ENCODE measurements at places on chromosomes 2 and 18.
A peak's percentile ranks its signal among the peaks of the same experiment; 100 is the strongest.

DNA sequence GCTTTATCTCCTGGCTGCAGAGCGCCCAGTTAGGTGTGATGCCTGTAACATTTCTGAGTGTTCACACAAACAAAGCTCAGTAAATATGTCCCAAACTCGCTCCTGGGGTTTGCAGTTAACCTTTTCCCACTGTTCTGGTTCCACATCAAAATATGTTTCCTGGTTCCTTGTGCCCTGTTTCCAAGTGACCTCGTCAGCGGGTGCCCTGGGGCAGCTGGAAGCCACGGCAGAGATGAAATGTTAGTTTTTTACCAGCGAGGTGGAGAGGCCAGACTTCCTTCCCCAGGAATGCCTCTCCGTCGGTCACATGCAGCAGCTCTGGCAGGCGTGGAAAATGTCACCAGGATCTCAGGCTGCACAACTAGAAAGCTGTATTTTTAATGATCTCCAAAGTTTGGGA lies 18.2 kb downstream of the NFATC1 start:
- no peak for DNase-seq

GRCh38 chr2:96486696-96487095 lies 18.5 kb downstream of the NEURL3 start:
- no peak for DNase-seq

GRCh38 chr2:176261136-176261535 lies 8.1 kb upstream of the MTX2 start:
- DNase-seq, result no peak

DNA sequence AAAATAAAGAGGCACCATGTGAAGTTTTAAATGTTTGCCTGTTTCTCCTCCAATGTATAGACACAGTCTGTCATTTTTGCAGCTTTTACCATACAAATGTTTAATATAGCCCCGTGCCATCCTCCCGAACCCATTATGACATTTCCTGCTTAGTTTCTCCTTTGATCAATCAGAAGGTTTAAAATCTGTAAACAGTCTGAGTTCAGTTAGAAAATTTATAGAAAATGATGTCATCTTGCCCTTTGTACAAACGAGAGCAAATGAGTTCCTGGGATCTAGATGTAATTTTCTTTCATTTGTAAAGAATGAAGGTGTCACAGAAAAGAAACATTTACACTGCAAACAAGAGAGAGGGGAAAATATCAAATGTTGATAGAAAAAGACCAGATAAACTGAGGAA lies 62.7 kb upstream of the NFU1 start:
- no peak for DNase-seq

GRCh38 chr2:233689501-233689900 lies 3.2 kb upstream of the UGT1A6 start:
- no peak for DNase-seq

DNA sequence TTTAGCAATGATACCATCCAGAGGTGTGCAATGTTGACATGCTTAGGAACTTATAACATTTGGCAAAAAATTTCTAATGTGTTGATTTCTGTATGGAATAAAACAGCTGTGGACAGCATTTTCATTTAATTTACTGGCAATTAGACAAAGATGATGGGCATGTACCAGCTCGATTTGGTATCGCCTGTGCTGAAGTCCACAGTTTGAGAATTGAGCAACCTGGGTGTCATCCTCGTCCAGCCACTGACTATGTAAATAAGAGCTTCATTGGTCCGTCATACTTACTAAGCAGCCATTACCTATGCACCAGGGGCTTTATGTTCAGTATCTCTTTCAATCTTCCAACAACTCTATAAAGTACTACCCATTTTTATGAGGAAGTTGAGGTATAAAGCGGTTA lies 24.6 kb upstream of the ACAA2 start:
- DNase-seq, result no peak

DNA sequence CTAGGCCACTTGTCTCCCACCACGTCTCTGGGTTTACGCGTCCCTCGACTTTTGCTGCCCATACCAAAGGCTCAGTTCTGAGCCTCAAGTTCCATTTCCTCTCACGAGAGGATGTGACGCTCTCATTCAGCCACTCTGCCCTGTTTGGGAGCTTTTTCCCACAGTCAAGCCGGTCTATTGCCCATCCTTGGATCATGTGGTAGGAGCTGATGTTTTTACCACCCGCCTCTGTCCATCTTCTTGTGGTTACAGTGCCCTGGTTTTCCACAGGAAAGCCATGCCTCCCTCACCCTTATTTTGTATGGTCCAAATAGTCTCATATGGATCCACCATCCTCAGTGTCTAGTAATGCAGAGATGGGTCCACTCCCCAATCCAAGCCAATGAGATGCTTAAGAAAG lies 20.4 kb downstream of the FBXO36 start:
- DNase-seq, result no peak

DNA sequence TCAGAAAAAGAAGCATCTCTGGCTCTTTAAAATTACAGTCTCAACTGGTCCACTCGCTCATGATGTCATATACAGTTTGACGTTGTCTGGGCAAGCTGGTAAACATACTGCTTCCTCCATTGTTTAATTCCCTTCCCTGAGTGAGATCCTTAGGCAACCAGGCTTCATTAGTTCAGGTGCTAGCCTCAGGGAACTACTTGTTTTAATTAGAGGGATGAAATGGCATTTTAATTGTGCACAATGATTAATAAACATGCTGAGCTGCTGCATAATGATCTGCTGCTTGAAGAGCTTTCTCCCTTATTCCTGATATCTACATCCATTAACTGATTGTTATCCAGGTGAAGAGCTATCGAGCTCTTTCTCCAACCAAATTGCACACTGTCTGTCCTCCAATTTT lies 195.6 kb upstream of the ETAA1 start:
- no peak for DNase-seq

- no peak for DNase-seq
These were observed 143.7 kb downstream of the KLHL29 start for GRCh38 chr2:23528690-23529089.

- DNase-seq, result no peak
These were observed 181.7 kb downstream of the TMEM163 start for GRCh38 chr2:134537121-134537520.

- DNase-seq, result no peak
These were observed 832.5 kb upstream of the CHAC2 start for GRCh38 chr2:52934920-52935640.

GRCh38 chr2:37418956-37419355 lies 74.5 kb downstream of the QPCT start:
- DNase-seq, result no peak

DNA sequence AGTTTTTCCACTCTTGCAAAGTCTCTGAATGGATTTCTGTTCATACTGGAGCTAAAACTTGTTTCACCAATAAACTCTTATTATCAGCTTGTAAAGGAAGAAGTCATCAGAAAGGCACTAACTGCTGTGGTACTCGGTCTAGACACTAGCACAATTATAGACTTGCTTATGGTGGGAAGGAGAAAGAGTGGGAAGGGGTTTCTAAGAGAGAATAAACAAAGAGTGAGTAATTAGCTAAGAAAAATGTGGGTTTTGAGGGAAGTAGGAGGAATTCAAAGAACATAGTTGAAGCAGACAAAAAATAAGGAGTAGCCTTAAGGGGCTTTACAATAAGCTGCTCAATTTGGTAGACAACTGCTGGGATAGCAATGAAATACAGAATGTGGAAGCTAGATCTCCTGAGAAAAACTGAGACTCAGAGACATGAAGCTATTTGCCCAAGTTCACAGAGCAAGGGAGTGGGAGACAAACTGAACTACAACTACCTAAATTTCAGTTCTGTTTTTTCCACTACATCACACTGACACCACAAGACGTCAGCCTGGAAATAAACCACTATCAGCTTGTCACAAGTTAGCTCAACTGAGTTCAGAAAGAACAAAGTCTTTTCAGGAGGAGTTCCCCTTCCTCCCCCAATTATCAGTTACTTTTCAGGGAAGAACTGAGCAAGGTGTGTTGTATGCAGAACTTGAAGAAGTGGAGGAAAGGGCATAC lies 59.7 kb downstream of the MAP4K3 start:
- DNase-seq, result no peak

GRCh38 chr2:64852771-64853241 lies 136.4 kb upstream of the SLC1A4 start:
- DNase-seq, result no peak

DNA sequence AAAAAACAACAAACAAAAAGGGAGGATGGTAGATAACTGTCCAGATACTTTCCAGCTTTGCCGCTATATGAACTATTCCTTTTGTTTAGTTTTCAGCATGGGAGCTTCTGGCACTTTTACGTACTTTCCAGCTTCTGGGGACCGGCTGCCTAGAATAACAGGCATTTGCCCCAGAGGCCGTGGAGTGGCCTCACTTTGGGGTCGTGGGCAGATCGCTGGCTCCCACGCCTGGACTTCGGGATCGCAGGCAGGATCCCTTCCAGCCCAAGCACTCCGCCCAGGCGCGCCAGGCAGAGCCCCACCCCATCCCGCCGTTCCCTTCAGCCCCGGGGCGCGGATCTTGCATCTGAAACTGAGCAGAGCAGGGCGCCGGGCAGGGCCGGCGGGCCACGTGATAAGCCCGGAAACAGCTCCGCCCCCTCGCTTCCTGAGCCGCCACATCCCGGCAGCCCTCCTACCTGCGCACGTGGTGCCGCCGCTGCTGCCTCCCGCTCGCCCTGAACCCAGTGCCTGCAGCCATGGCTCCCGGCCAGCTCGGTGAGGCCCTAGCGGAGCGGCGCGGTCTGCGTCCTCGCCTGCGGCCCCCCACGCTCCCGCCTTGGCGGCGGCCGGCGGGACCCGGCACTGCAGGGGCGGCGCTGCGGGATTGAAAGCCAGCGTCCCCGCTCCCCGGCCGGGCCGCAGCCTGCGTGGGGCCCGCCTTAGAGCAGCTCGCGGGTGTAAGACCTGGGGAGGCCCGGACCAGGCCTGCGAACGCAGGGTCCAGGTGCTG lies at the start of gene ATIC:
Gene ATIC, plus strand, starts transcription at position 435 of the 772 bp plus-strand sequence. Its CDS starts 84 bp downstream, at position 519.
- DNase-seq, result peak; percentile 96

- no peak for DNase-seq
These were observed 88.8 kb upstream of the MAP4K4 start for GRCh38 chr2:101608408-101609310.

DNA sequence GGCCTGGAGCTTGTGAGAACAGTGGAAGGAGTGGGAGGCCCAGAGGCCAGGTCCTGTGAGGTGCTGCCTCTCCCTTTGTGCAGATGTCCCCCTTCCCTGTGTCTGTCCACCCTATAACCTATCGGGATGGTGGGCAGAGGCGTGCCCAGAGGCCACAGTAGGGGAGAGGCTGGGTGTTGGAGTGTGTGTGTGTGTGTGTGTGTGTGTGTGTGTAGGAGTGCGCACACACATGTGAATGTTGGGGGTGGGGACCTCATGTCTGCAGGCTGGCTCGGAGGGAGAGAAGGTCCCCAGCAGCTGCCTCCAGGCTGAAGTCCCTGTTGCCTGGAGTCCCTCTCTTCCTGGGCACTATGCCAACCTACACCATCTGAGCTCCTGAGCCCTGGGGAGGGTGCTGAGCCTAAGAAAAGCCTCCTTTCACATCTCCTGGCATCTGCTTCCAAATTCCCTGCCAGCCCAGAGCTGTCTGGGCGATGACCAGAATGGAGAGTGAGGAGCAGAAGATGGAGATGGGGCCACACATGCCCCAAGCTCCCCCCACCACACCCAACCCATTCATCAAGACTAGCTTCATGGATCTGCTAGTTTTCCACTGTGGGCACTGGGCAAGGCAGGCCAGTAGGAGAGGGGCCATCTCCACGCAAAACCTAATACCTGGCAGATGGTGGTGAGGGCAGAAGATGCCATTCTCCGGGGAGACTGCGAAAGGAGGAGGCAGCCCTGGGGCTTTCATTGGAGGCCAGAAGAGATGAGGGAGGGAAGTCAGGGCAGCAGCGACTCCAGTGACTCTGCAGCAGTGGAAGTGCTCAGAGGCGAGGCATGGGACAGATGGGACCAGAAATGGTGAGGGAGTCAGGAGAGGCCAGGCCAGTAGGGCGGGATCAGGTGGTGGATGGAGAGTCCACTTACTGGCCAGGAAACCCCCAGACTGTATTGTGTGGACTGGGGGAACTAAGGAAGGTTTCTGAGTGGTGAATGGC lies 20.3 kb downstream of the KCNK3 start:
- DNase-seq, result no peak

DNA sequence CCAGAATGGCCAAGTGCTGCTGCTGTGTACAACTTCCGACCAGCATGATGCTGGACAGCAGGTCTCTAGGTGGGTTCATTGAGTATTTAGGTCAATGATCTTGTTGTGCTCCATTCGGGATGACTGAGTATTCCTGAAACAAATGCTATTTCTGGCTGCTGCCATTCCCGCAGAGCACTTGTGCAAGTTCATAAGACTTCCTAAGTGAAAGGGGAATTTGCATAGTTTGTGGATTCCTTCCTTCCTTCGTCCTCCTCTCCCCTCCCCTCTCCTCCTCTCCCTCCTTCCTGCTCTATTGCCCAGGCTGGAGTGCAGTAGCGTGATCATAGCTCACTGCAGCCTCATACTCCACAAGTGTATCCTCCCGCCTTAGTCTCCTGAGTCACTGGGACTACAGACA lies 40.4 kb downstream of the LDLRAD4 start:
- no peak for DNase-seq

- no peak for DNase-seq
These were observed 138.9 kb upstream of the CDH19 start for GRCh38 chr18:66742832-66743231.

DNA sequence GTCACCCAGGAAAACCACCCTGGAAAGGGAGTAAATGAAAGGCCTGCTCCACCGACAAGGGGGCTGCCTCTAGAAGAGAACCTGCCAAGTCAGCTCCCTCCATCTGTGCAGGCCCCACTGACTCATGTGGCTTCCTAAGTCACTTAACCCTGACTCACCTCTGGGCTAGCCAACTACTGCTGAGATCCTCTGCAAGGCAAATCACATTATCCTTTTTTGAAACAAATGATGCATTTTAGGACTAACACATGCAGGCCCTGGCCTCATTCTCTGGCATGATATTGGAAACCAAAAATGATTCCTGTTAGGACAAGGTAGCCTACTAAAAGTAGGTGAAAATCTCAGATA lies 474.6 kb downstream of the EPHA4 start:
- DNase-seq, result no peak

DNA sequence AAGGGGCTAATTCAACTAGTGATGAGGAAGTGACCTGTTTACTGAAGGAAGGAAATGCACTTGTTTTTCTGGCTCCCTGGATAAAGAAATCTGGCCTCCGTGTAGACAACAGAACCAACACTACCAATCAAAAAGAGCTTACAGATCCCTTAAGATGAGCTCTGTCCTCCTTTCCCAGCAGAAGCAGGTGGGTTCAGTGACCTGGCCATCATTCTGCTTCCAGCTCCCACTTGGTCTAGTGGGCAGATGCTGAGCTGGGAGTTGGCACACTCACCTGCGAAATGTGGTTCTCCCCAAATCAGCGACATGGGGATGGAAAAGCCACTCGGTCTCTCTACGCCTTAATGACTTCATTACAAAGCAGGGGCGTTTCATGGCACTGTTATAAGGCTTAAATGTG lies 132.6 kb downstream of the AFF3 start:
- DNase-seq, result no peak

DNA sequence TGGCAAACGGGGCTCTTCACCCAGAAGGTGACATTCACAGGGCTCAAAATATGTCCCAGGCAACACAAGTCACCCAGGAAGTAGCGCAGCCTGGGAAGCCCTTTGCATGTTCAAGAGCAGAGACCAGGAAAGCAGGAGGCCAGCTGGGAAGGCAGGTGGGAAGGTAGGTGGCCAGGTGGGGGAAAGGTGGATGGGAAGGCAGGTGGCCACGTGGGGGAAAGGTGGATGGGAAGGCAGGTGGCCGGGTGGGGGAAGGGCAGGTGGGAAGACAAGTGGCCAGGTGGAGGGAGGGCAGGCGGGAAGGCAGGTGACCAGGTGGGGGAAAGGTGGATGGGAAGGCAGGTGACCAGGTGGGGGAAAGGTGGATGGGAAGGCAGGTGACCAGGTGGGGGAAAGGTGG lies 102.7 kb downstream of the ZNF516 start:
- peak; percentile 36 for DNase-seq
